ENCODE measurements at places on chromosomes 3 and 15. TPM values are rescaled to one million over a fixed set of nuclear protein-coding genes. Genes with fewer than 3 reads are reported as not detected.
A peak's percentile ranks its signal among the peaks of the same experiment; 100 is the strongest.

DNA sequence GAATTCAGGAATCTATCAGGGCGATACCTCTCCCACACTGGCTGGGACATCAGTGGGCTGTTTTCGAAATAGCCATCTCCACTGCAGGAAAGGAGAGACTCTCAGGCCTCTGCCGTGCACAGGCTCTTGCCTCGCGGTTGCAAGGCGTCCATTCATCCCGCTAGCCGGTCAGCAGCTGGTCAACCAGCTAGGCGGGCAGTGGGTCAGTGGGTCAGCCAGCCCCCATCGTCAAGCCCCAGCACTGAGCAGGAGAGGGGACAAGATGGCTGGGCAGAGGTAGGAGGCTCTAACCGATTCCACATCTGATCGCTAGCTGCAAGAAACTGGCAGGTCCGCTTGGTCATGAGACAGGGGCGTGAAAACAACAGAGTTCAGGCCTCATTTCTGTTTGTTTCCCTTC, 45.1 kb downstream of the MUC4 start:
- peak; percentile 57 for DNase-seq

DNA sequence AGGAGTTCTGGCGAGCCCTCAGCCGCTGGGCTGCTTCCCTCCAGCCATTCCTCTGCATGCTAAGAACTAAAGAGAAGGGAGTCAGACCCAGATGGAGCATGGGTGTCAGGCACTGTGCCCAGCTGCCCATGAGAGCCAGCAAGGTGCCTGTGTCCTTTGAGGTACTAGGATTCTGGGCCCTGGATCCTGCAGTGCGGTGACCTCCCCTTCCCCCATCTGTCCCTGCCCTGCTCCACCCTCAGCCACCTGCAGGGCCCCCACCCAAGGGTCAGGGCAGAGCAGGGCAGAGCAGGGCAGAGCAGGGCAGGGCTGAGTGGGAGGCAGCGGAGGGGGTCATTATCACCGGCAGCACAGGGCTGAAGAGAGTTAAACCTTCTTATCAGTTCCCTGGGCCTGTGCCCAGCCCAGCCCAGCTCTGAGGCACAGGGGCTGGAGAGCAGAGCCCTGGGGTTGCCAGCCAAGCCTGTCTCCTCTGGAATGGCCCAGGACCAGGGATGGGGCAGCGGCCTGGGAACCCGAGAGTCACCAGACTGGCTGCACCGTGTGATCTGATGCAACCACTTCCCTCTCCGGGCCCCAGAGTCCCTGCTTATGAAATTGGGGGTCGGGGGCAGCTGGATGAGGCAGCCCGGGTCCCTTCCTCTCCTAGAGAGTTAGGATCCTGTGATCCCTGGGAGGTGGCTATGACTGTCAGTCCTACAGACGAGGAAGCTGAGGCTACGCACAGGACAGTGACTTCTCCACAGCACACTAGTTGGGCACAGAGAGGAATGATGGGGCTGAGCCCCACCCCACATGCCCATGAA, 17.3 kb downstream of the ZDHHC19 start:
- no peak for DNase-seq

GRCh38 chr3:42736081-42736480, 33.5 kb upstream of the HHATL start:
- no peak for DNase-seq

IQCB1 gene
- polyA plus RNA-seq: 10.9 TPM

DNA sequence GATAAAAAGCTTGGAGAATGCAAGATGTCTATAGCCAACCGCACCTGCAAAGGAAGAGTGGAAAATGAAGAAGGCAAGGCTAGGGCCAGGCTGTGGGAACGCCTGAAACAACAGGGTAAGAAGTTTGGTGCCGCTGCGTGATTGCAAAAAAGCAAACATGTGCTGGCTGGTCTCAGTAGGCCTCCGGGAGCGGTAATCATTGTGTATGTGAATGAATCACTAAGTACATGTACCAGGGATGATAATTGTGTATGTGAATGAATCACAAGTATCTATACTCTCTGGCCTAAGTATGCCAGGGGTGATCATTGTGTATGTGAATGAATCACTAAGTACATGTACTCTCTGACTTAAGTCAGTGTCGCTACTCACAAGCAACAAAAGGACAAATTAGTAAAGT, 40.3 kb upstream of the PARL start:
- DNase-seq: no peak

CCR3 gene
- not detected for polyA plus RNA-seq

DNA sequence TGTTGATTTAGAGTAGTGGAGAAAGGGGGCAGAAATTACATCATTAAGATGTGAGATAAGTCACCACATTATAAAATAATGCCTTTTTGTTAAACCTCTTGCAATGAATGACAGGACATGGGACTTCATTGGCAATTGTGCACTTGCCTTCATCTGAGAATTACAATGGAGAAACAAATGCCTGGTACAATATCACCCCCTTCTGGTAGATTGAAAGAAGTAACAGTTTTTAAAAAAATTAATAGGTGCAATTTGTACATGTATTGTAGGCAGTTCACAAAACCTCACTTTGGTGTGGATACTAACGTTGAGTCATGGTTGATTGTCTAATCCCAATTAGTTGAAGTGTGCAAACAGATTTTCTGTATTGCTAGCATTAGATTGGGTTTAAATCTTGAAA, 4.6 kb upstream of the P2RY14 start:
- DNase-seq: no peak

GRCh38 chr15:50876989-50877360, 31.5 kb upstream of the AP4E1 start:
- no peak for DNase-seq

DNA sequence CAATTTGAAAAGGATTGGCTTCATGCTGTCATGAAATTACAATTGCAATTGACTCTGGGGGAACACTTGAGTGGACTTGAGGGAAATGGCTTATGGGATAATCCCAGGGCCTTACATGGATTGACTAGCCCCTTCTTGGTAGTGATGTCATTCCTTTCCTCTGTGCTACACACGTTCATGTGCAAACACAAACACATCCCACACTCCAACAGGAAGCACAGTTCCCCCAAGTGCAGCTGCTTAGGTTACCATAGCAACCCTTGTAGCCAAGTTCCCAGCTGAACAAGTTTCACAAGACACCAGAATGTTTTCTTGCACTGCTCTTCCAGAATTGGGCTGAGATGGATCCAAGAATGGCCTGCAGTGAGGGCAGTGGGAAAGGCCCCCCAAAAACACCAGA, 217.0 kb downstream of the ZNF621 start:
- DNase-seq: no peak

DNA sequence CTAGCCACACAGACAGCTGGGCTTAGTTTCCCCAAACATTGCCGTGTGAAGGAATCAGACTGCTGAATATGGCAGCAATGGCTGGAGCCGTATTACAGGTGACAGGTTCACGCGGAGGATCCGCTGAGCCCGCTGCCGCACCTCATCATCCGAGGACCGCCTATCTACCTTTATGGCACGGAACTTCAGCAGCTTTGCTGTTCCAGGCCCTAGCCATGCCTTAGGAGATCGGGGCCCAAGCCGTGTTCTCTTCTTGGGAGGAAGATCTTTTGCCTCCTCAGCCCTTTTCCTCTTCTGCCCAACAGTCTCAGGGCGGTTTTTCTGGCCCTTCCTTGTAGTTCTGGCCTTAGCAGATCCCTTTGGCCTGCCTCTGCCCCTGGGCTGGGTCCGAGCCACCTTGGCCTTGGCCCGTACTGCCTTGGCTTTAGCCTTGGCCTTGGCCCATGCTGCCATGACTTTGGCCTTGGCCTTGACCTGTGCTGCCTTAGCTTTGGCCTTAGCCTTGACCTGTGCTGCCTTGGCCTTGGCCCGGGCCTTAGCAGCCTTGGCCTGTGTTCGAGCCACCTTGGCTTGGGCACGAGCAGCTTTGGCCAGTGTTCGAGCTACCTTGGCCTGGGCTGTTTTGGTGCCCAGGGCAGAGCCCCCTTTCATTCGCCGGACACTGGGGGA, 3.2 kb downstream of the CCDC71 start:
- no peak for DNase-seq

KIF7 gene
- polyA plus RNA-seq: 3.1 TPM

MOBP gene
- polyA plus RNA-seq: 0.03 TPM

GRCh38 chr3:138241676-138242075, 54.6 kb downstream of the ARMC8 start:
- DNase-seq: no peak

DNA sequence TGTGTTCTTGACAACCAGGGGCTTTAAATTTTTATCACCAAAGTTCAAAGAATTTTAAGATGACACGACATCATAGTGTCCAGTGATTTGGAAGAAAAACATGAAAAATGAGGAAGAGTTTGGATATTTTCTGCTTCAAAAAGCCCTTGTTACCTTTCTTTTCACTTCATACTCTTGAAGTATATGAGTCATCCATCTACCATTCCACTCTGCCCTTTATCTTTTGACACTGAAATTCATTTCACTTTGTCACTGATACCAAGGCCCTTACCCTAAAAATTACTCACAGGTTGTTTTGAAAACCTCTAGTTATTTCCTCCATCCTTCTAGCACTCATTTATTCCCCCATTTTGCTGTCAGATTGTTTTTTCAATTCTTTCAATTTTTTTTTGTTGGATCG, 42.7 kb downstream of the OR5H15 start:
- DNase-seq: no peak

GRCh38 chr3:57805674-57806073, 49.6 kb downstream of the SLMAP start:
- no peak for DNase-seq

TRIM59 gene
- polyA plus RNA-seq: 3.4 TPM

ERICH6 gene
- not detected for polyA plus RNA-seq

DNA sequence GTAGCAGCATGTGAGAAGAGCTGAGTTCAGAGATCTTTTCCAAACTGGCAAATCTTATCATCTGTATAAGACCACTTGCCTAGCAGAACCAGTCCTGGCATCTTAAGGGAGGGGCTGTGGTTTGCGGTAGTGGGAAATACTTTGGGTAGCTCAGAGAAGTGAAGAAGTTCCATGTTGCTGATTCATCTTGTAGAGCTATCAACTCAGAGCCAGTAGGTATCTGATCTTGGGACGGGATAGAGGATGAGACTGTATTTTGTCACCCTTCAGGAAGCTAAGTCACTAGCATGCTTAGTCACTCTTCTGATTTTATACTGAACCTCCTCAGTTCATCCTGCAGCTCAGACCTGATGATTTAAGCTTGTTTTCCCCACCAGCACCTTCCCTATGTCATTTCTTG, 211.4 kb downstream of the NR1D2 start:
- DNase-seq: no peak

GOLGA6L9 gene
- 3.3 TPM for polyA plus RNA-seq

DNA sequence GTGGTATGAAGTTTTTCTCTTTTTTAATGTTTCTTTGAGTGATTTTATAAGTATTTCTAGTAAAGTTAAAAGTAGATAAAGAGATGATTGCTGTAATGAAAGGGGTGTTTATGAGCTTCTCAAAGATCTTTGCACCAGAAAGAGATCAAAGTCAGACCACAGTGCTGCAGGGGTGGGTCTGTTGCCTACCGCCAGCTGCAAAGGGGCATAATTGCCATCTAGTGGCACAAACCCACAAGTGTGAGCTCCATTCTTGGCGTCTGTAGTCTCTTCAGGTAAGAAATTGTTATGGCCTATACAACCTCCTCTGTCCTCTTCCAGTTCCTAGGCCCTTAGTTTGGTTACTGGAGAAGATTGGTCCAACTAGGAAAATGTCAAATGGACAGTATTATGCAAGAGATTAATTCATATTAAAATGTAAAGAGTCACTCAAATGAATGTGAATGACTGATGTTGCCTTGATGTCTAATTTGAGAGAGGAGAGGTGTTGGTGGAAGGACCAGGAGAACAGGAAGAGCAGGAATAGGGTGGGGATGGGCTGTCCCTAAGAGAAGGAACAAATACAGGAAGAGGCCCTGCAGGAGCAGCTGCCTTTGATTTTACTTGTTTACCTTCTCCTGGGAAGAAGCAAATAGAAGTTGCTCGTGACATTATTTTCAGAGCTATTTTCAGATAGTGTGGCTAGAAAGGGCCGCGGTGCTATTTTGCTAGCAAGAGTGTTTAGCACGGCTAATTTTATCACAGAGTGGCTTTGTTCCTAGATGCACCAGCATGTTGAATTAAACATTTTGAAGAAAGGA, 53.0 kb upstream of the GSK3B start:
- no peak for DNase-seq

DNA sequence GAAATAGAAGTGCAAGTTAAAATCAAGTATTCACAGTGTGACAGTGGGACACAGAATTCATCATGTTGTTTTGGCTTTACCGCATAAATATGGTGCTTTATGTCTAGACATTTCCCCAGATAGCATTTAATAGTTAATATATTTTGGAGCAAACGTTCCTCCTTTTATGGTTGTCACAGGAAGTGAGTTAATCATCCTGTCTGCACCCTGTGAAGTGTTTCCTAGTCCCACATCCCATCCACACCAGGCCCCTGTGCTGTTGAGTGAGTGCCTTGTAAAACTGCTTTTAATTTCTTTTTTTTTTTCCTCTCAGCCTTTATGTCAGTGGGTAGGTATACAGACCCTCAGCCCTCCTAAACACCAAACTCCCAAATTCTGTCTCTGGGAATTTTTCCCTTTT, 393.7 kb downstream of the FEZF2 start:
- DNase-seq: no peak

GRCh38 chr3:167874671-167875372, 139.3 kb downstream of the SERPINI1 start:
- DNase-seq: no peak

GRCh38 chr15:66154581-66154980, 99.0 kb downstream of the MEGF11 start:
- no peak for DNase-seq

- no peak for DNase-seq
Measured at GRCh38 chr3:43104660-43105595, 951 bp downstream of the POMGNT2 start.

DNA sequence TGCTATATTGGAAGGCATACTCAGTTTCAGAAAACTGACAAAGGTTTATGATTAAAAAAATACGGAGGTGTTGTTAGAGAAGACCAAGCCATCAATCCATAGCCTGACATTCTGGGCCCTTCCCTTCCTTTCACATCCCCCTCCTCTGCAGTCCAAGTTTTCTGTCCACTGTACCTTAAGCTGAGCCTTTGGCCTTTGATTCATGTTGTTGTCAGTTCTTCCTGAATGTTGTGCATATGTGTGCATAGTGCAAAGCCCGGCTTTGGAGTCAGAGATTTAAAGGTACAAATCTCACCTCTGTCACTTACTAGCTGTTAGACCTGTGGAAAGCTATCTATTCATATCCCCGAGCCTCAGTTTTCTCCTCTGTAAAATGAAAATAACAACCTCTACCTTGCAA, 104.9 kb upstream of the AGBL1 start:
- DNase-seq: no peak

GADL1 gene
- 1.4 TPM for polyA plus RNA-seq

ANP32A gene
- polyA plus RNA-seq: 63.2 TPM

MAPKBP1 gene
- 13.6 TPM for polyA plus RNA-seq

CCR8 gene
- polyA plus RNA-seq: not detected

- DNase-seq: no peak
Measured at GRCh38 chr3:124261306-124261705, 269.4 kb upstream of the ROPN1 start.

- no peak for DNase-seq
Measured at GRCh38 chr3:4841776-4842440, 137.3 kb upstream of the BHLHE40 start.

Data from aorta (tissue), 5 donors.